ENCODE measurements at places on chromosomes 5 and 9.

- DNase-seq, result no peak
Observed at GRCh38 chr5:83866181-83866580, 145.5 kb upstream of the HAPLN1 start.

DNA sequence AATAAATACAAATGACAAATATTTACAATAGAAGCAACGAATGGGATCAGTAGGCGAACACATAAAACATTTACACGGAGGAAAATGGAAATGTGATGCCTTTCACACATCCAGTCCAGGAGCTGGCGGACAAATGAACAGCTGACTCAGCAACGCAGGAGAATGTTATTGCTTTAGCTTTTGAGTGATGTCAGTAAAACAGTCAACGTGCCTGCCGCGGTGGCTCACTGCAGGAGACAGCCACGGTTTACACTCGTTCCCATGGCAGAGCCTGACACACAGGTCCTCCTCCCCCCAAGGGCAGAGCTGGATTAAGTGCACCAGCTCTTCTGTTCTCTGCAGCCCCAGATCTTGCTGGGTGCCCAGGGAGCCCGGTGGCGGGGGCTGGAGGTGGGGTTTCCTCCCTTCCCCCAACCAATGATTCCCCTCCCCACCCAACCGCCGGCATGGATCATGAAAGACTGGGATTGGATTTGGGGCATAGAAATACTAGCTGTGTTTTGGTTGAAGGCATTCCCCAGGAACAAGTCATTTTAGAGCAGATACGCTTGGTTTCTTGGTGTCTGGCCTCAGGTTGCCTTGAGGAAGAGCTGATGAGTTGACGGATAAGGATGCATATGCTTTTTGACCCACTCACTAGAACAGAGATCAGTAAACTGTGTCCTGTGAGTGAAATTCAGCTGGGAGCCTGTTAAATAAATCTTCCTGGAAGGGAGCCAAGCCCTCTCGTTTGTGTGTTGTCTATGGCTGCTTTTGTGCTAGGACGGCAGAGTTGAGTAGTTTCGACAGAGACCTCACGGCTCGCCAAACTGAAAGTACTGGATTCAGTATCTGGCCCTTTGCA lies 12.5 kb downstream of the STC2 start:
- no peak for DNase-seq

DNA sequence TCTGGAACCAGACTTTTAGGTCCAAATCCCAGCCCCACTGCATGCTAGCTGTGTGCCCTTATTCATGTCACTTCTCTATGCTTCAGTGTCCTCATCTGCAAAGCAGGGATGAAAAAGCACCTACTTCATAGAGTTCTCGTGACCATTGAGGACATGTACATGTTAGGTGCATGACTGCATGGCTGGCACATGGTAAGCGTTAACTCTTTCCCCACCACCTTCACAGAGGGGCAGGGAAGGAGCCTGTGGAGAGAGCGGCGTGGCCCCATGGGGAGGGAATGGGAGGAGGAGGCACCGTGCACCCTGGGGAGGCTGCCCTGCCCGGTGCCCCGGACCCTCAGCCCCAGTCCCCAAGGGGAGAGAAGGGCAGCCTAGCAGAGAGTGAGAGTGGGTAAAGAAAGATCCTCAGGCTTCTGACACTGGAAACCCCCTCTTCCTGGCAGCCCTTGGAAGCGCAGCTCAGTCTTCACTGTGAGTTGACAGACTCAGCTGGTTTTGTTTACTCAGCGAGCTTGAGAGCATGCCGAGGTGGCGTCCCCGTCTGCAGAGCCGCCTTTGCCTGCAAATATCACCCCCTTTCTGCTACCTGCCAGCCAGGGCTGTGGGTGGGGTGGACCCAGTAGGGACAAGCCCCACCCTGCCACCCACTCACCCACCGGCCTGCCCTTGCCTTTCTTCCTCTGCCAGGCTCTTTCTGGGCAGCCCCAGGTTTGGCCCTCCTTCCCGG lies 10.6 kb upstream of the ANGPTL2 start:
- DNase-seq, result no peak

GRCh38 chr9:71812385-71812784 lies 44.1 kb upstream of the CEMIP2 start:
- DNase-seq, result no peak

DNA sequence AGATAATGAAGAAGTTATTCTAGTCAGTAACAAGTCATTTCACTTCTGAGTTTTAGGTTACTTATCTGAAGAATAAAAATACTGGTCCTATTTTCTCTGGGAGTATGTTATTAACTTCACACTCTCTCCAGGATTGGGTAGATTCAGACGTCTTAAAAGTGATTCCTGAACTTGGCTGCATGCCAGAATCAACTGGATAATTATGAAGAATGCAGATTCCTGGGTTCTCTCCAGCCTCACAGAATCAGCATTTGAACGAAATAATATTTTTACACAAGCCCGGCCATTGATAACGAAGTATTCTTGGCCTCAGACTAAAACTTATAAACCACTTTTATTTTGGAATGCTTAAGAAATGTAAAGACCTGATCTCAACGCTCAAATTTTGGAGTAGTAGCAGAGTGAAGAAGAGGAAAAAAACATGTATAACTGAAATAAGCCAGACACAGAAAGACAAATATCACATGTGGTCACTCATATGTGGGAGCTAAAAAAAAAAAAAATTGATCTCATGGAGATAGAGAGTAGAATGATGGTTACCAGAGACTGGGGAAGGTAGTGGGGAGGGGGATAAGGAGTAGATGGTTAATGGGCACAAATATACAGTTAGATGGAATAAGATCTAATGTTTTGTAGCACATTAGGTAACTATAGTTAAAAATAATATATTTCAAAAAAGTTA lies 507.3 kb downstream of the ISL1 start:
- no peak for DNase-seq

DNA sequence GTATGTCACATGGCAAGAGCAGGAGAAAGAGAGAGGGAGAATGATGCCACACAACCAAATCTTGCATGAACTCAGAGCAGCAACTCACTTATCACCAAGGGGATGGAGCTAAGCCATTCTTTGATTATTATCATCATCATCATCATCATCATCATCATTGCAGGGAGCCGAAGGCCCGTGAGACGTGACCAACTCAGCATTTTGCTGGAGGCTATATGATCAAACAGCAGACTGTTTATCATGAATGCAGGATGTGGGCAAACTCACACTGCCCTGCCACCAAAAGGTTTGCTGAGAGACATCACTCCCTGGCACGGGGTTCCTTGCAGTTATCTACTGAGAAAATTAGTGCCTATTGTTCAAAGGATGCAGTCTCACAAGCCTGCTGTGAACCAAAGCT lies 8.6 kb upstream of the ZNF169 start:
- no peak for DNase-seq

GRCh38 chr9:98809311-98810101 lies 2.0 kb downstream of the GALNT12 start:
- no peak for DNase-seq

DNA sequence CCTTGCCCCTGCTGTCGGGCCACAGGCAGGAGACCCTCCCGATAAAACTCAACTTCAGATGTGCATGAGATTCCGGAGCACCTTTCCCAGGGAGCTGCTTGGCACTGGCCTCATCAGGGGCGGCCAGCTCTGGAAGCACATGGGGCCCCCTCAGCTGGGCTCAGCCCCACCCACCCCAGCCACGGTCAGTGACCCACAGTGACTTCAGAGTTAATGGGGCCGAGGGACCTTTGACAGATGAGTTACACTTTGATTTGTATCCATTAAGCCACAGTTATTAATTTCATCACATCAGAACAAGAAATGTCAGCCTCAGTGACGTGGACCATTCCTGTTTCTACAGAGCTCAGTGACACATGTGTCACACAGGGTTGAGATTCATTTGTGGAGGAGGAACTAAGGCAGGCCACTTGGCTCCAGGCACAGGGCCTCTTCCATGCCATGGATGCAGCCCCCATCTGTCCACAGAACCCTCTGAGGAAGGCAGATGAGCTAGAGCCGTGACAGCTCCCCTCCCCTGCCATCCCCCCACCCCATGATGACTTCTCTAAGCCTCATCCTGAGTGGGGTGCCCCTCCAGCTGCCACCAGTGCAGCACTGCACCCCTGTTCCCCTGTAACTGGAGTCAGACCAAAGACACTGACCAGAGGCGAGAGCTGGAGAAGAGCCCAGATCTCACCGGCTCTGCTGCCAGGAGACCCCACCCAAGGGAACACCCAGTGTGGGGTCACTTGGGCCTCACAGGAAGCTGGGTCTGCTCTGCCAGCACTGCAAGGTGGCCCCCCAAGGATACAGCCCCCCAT lies 69.4 kb upstream of the ADAMTS2 start:
- DNase-seq, result no peak

- no peak for DNase-seq
Observed at GRCh38 chr5:98099448-98100105, 673.9 kb upstream of the RGMB start.

DNA sequence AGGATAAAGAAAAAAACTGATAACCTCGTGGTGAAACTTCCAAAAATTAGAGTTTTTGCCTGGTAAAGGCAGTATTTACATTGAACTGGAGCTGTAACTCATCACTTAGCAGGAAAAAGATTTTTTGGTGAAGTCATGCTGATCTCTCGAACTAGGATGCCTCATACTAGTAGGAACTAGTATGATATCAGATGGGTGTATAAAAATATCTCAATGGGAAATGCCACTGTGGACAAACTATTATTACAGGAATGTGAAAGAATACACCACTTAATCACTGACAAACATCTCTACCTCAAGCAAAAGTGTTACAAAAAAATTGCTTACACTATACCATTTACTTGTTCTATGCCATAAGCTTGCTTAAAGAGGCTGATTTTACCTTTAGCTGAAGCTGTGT lies 28.4 kb downstream of the RFX3 start:
- DNase-seq, result no peak

GRCh38 chr9:5515261-5515650 lies 4.9 kb downstream of the PDCD1LG2 start:
- DNase-seq, result no peak

DNA sequence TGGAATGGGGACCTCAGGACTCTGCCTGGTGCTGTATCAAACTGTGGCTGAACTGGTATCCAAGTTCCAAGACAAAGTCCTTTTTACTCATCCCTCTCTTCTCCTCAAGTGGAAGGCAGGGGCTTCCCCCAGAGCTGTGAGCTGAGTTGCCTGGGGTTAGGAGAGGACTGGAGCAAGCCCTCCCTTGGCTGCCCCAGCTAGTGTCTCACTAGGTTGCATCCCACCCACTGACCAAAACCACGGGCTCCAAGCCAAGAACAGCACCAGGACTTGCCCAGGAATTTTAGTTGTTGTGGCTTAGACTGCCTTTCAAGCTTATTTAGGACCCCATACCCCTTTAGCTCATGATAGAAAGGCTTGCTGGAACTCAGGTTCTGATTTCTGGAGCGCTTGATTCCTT lies 158.7 kb upstream of the TNC start:
- no peak for DNase-seq

- no peak for DNase-seq
Observed at GRCh38 chr5:64612344-64612961, 77.8 kb upstream of the SHISAL2B start.
